ENCODE measurements at places on chromosomes 2 and 18.

DNA sequence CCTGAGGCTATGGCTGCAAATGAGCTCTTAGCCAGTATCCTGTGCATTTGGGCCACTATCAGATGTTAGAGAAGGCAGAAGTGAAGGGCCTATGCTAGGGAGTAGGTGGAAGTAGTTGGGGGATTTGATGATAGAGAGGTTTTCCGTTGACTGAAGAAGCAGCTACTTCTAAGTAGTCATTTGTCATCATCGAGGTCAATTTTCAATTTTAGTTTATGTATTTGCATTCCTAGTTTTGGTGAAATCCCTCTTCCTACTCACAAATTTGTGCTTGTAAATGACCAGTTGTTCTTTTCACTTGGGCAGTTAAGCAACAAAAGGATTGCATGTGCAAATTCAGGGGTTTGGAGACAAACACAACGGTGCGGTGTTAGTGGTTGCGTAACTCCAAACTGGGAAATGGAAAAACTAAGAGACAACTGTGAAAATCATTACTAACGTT, 48.5 kb upstream of the PELI1 start:
- DNase-seq = no peak

GRCh38 chr18:21270453-21270852, 28.4 kb downstream of the GREB1L start:
- DNase-seq = no peak

- DNase-seq = no peak
Measured at GRCh38 chr2:112001942-112002341, 53.1 kb upstream of the TMEM87B start.

DNA sequence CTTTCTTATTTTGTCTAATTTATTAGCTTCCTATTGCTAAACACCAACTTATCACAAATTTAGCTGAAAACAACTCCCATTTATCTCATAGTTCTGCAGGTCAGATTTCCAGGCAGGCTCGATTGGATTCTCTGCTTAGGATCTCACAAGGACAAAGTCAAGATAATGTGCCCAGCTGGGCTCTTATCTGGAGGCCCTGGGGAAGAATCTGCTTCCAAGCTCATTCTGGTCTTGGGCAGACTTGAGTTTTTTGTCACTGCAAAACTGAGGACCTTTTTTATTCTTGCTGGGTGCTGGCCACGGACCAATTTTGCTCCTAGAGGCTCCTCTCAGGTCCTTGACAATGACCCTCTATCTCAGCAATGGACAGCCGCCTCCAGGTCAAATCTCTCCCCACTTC, 215.5 kb downstream of the TRIB2 start:
- no peak for DNase-seq

GRCh38 chr18:13137670-13138419, 80.7 kb upstream of the LDLRAD4 start:
- peak; percentile 39 for DNase-seq

DNA sequence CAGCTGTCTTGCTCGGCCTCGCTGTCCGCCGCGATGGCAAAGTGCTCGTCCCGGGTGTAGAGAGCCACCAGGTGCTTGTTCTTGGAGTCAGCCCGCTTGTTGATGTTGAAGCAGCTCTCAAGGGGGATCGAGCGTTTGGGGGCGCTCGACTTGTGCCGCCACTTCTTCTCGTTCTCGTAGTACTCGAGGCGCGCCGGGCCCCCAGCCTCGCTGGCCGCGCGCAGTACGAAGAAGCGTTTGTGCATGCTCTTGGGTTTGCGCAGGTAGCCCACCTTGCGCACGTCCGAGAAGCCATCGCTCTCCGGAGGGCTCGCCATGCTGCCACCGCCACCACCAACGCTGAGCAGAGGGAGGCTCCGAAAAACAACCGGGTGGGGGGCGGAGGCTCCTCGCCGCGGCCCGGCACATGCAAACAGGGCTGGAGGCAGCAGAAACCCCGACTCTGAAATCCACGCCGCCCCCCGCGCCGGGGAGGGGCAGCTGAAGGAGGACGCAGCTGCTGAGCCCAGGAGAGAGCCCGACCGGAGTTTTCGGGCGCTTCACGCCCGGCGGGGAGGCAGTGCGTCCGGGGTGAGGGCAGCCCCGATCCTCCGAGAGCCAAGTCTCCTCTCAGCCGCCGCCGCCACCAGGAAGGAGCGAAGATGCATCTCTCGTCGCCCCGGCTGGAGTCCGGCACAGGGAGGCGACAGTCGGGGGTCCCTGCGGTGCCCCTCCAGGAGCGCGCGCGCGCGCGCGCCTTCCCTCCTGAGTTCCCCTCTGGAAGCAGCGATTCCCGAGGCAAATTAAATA, 1.0 kb downstream of the IRS1 start:
- DNase-seq = peak; percentile 25

GRCh38 chr2:70029814-70030409, 57.4 kb upstream of the PCBP1 start:
- DNase-seq = no peak

- DNase-seq = no peak
Measured at GRCh38 chr2:212158081-212158480, 380.5 kb downstream of the ERBB4 start.

GRCh38 chr2:239188536-239188935, 212.3 kb downstream of the HDAC4 start:
- DNase-seq = no peak

DNA sequence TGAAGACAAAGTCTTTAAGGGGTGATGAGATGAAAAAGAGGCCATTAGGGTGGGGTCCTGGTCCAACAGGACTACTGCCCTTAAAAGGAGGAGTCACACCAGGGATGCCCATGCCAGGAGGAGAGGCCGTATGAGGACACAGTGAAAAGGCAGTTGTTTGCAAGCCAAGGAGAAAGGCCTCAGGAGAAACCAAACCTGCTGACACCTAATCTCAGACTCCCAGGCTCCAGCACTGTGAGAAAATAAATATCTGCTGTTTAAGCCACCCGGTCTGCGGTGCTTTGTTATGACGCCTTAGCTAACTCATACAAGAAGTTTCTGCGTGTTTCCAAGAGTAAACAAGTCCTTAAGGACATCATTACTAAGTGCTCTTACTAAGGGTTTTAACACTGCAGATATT, 93.6 kb downstream of the DNER start:
- no peak for DNase-seq

DNA sequence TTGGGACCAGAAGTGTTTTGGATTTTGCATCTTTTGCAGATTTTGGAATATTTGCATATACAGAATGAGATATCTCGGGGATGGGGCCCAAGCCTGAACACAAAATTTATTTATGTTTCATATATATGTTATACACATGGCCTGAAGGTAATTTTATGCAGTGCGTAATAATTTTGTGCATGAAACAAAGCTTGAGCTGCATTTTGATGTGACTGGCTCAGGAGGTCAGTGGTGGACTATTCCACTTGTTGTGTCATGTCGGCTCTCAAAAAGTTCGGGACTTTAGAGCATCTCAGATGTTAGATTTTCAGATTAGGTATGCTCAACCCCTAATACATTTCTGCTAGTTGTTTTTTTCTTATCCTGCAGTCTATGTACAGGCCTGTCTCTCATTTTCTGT, 145.4 kb downstream of the FAM210A start:
- DNase-seq = no peak

DNA sequence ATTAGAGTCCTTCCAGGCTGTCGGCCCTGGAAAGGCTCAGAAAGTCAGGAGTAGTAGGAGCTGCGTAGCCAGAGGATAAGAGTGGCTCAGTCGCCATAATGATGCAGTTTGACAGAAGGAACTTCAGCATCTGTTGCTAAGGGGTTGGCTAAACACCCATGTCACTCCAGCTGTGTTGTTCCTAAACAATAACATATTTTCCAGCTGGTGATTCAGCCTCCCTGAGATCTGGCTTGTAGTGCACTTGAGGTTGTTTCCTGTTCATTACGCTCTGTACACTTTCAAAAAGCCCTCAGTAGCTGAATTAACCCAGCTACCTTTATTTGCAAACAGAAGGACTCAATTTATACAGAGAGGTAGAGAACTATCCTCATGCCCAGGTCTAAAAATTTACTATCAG, 39.7 kb upstream of the EPAS1 start:
- no peak for DNase-seq

- no peak for DNase-seq
Measured at GRCh38 chr2:109647636-109648035, 33.5 kb downstream of the SOWAHC start.

DNA sequence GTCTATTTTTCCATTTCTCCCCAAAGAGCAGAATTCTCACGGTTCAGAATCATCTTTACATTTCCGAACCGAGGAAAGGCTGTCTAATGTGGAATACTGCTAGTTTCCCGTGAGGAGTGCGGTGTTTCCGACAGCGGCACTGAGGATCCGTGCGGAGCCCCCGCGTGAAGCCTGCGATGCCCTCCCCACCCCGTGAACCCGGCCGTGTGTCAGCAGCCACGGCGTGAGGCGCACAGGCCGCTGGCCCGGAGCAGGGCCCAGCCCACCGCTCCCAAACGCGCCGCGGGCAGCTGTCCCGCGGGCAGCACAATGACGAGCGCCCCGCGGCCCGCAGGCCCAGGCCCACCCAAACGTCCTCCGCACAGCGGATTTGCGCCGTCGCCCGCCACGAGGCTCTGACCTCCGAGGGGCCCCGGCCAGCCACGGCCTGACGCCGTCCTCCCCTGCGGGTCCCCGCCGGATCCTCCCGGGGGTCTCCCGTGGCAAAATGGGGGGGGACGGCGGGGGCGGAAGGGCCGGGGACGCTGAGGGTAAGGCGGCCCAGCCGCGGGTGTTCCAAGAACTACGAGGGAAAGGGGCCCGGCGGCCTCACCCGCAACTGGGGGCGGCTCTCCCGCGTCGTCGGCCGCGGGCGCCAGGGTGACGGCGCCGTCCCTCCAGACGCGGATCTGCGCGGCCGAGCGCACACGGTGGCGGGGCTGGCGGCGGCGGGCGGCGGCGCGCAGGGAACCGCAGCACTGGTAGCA, 796 bp downstream of the SPIRE1 start:
- DNase-seq = no peak

GRCh38 chr2:15982285-15983044, 42.1 kb downstream of the MYCN start:
- no peak for DNase-seq

GRCh38 chr2:231701456-231702373, 6.6 kb upstream of the PTMA start:
- no peak for DNase-seq

GRCh38 chr2:202669841-202670240, 35.1 kb downstream of the FAM117B start:
- no peak for DNase-seq

GRCh38 chr2:239826786-239827522, 198.2 kb downstream of the NDUFA10 start:
- no peak for DNase-seq

- no peak for DNase-seq
Measured at GRCh38 chr2:989781-990467, 39.3 kb downstream of the SNTG2 start.

DNA sequence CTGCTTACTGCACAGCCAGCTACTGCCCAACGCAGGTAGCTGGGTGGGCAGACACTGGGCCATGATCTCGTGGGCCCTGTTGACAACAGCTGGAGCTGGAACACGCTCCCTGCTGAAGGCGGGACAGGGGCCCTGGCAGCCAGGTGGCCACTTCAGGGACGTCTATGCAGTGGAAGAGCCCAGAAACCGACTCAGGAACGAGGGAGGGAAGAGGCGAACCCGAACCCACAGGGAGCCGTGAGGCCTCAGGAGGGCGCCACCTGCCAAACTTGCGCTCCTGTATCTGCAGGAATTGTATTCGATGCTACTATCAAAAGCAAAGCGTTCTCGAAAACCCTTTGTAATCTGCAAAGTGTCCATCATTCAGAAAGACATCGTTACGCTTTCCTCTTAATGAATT, 198.4 kb downstream of the EIPR1 start:
- DNase-seq = no peak

DNA sequence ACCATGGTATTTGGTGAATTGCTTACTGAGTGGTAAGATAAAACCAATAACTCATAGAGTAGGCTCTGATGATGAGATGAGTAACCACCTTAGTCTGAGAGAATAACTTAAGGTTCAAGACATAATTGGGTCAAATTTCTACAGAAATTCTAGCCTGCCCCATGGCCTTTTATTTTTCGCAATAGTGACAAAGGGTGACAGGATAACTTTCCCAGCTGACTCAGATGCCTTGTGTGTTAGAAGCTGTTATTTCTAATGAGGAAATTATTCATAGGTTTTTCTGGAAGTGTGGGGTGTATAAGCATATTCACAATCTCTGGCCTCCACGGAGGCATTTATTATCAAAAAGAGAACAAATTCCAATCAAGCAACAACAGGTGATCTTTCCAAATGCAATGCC, 159.0 kb downstream of the NUP35 start:
- no peak for DNase-seq

- DNase-seq = no peak
Measured at GRCh38 chr2:74186038-74186437, 7.4 kb upstream of the MOB1A start.

GRCh38 chr2:151120011-151120410, 141.7 kb downstream of the RBM43 start:
- DNase-seq = no peak

DNA sequence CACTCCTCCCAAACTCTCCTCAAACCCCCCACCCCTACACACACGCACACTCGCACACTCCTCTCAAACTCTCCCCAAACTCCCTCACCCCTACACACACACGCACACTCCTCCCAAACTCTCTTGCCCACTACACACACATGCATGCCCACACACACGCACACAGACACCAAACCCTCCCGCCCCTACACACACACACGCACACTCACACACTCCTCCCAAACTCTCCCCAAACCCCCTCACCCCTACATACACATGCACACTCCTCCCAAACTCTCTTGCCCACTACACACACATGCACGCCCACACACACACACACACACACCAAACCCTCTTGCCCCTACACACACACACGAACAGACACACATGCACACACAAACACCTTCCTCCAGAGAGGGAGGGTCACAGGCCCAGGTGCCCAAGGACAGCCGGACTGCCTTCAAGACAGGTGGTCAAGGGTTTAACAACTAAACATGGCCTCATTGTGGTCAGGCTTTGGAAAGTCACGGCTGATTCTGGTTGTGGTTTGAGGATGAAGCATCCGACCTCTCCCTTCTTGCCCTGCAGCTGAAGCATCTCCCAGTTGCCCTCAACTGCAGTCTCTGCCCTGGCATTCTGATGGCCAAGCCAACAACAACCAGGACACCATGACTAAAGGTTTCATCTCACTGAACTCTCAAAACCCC, 72.3 kb upstream of the SNTG2 start:
- DNase-seq = no peak

- no peak for DNase-seq
Measured at GRCh38 chr18:77658751-77659448, 409.3 kb downstream of the GALR1 start.

DNA sequence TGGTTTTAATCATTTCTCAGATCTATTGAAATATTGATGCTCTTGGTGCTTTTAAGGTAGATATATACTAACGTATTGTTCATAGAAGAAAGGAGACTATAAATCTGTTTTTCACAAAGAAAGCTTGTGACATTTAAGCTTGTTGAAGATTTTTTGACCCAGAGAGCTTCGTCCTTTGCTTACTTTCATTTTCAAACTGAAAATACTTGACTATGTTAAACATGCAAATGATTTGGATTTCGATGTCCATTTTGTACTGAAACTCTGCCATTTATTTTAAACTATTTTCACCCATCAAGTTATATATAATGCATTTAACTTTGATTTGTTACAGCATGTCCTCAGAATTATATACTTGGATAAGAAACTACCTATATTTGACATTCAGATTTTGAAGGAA, 85.2 kb downstream of the SLC4A10 start:
- DNase-seq = no peak

- DNase-seq = no peak
Measured at GRCh38 chr2:54539683-54540082, 83.6 kb downstream of the SPTBN1 start.

Data from activated gamma-delta T cell treated with anti-CD3 and anti-CD28 coated beads, Interleukin-2, amount 50 U/mL, for 16 hours (primary cell).